ENCODE measurements at places on chromosomes 11 and 22. TPM values are rescaled to one million over a fixed set of nuclear protein-coding genes. Genes with fewer than 3 reads are reported as not detected.

The LRRC51 gene
- total RNA-seq, result 6.5 TPM

DNA sequence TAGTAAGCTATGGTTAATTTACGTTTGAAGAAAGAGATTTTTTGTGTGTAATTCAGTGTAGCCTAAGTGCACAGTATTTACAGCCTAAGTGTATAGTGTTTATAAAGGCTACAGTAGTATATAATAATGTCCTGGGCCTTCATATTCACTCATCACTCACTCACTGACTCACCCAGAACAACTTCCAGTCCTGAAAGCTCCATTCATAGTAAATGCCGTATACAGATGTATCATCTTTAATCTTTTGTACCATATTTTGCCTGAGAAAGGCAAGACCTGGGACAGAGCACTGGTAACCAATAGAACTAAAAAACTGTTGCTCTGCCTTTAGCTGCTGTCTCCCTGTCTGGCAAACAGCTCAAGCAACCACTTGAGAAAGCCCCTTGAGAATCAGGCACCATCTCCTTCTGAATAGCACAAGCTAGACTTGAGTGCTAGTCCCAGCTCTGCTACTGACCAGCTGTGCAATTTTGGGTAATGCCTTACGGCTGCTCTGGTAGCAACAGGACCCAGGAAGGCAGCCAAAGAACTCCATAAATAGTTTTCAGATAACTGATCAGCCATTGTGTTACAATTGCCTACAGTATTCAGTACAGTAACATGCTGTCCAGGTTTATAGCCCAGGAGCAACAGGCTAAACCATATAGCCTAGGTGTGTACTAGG, 131.3 kb downstream of the KCNC1 start:
- no peak for DNase-seq

The TTC36 gene
- total RNA-seq, result 2.4 TPM

DNA sequence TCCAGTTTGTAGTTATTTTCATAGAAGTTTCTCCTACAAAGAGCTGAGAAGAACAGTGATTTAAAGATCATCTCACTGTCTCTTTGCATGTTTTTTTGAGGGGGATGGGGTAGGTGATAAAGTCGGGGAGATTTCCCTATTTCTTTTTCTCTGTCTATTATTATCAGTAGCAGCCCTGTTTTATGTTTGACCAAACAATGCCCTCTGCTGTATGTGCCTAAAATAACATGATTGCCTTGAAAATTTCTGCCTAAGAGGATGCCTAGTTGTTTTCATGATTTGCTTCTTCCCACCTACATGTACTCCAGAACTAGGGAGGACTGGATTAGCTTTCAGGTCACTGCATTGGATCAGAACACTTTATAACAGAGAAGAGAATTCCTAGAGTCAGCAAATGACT, 1330.2 kb downstream of the LRRC4C start:
- peak; percentile 4 for DNase-seq

The MAJIN gene
- not detected for total RNA-seq

The KLHL35 gene
- total RNA-seq, result 28.5 TPM

DNA sequence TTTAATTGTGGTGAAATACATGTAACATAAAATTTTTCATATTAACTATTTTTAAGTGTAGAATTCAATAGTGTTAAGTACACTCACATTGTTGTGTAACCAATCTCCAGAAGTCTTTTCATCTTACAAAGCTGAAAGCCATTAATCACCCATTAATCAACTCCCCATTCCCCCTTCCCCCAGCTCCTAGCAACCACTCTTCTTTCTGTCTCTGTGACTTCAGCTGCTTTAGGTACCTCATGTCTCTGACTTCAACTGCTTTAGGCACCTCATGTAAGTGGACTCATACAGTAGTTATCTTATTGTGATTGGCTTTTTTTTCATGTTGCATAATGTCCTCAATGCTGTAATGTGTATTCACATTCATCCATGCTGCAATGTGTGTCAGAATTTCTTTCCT, 150.8 kb upstream of the NTM start:
- DNase-seq, result no peak

DNA sequence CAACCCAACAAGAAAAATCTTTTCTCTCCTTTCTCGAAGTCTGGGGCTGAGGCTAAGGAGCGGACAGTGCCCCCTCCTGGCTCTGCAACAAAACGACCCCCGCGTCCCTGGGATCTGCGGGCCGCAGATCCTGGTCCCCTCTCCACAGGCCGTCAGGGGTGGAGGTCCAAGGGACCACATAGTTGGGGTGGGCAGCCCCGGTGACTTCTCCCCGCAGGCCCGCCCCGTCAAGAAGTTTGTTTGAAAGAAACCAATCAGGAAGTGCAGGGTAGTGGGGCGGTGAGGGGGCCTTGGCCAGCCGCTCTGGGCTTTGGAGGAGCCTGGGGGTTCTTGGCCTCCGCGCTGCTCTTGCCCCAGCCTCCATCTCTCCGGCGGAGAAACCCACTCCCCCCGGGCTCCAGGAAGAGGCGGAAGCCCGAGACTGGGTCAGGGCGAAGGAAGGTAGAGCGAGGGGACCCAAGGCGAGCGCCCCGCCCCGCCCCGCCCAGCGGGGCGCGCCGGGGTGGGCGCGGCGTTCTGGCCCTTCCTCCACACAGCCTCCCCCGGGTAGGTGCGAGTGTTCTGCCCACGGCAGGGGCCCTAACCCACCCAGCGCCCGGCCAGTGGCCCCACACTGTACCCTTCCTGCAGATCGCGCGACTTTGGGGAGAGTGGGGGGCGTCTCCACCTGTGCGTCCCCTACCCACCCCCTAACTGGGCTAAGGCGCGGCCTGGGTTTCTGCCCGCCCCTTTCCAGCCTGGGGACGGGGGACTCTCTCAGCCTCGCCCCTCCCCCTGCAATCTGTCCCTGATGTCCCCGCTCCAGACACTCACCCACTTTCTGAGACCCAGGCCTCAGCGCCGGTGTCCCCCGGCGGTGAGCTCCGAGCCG, 1.3 kb downstream of the TP53I11 start:
- DNase-seq, result no peak

GRCh38 chr11:2084721-2085120, 54.5 kb downstream of the IGF2 start:
- no peak for DNase-seq

- DNase-seq, result no peak
Observed at GRCh38 chr22:42470366-42471082, 38.3 kb upstream of the NFAM1 start.

- DNase-seq, result no peak
Observed at GRCh38 chr11:86246293-86246675, 1.7 kb downstream of the EED start.

The KRTAP5-6 gene
- total RNA-seq, result not detected

- DNase-seq, result peak; percentile 46
Observed at GRCh38 chr22:37018815-37019308, 385 bp downstream of the TST start.

GRCh38 chr11:45665933-45666647, 668 bp upstream of the CHST1 start:
- DNase-seq, result peak; percentile 53

GRCh38 chr11:79094616-79095015, 346.2 kb downstream of the TENM4 start:
- DNase-seq, result no peak

- no peak for DNase-seq
Observed at GRCh38 chr11:41788177-41788576, 328.7 kb upstream of the LRRC4C start.

The LINC01488 gene
- not detected for total RNA-seq

- DNase-seq, result no peak
Observed at GRCh38 chr11:76167590-76167989, 38.7 kb downstream of the WNT11 start.

DNA sequence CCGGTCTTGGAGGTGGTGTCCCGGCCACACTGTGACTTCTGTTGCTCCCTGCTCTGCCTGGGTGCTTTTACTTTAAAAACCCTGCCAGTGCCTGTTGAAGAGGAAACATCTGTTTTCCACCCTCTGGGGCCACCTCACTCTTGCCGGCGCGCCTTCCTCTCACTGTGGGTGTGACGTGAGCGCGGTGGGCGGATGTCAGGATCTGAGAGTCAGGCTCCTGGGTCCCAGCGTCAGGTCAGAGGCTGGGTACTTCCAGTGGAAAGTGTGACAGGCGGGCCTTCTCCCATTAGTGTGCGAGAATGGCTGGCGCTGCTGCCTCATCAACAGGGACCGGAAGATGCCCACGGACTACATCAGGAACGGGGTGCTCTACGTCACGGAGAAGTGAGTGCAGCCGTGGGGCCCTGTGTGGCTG, 54.2 kb downstream of the GRAMD4 start:
- DNase-seq, result no peak

- DNase-seq, result no peak
Observed at GRCh38 chr22:20964090-20964798, 2.8 kb upstream of the AIFM3 start.

DNA sequence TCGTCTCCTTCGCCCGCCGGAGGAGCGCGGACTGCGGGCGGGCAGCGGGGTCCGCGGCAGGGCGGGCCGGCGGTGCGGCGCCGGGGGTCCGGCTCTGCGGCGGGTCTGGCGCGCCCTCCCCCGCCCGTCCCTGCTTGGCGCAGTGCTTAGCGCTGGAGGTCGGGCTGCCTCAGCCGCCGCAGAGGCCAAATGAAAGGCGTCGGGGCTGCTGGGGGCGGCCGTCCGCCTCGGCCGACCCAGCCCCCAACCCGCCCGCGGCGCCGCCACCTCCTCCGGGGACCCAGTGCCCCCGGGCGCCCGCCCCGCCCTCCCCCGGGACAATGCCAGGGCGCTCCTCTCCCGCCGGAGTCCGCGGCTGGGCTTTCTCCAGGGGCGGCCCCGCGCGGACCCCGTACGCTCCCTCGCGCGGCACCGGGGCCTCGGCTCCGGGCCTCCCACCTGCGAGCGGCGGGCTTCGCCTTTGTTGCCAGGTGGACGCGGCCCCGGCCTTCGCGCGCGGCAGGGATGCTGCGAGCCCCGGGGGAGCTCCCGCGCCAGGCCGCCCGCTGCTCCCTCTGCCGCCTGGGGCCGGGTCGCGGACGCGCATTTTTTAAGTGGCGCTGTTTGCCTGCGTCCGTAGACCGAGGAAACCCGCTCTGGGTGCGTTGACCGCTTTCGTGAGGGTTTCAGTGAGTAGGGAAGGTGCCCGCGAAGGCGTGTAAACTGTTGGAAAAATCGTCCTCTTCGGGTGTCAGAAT, 583 bp downstream of the APLP2 start:
- peak; percentile 67 for DNase-seq

- no peak for DNase-seq
Observed at GRCh38 chr11:37595845-37596244, 997.8 kb upstream of the RAG2 start.

DNA sequence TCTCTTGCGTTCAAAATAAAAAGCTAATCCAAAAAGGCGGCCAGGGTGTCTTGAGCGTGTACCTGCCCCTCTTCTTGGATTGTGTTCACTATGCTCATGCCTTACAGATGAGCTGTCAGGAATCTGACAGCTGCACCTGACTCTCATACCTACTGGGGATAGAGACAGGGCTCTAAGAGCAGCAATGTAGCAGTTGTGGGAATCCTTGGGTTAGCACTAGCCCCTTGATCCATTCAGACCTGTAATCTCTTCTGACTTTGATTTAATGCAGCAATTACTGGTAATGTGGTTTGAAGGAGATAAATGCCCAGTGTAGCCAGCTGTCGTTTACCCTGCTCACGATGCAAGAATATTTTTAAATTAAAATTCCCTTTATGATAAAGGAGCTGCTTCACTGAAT, 145.8 kb downstream of the APOL5 start:
- no peak for DNase-seq

DNA sequence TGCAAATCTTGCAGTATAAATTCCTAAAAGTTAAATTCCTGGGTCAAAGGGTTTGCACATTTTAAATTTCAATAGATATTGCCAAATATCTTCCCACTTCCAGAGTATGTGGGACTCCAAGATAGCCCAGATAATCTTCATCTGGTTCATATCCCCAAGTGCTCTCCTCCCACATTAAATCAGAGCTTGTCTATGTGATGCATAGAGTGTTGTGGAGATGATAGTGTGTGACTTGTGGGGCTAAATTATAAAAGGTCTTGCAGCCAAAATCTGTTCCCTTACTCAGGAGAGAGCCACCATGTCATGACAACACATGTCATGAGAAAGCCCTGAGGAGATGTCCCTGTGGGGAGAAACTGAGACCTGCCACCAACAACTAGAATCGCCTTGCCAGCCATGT, 39.9 kb upstream of the TEAD1 start:
- no peak for DNase-seq

- no peak for DNase-seq
Observed at GRCh38 chr11:12991426-12991825, 17.7 kb upstream of the RASSF10 start.

- no peak for DNase-seq
Observed at GRCh38 chr11:94117197-94117574, 11.5 kb upstream of the PANX1 start.

DNA sequence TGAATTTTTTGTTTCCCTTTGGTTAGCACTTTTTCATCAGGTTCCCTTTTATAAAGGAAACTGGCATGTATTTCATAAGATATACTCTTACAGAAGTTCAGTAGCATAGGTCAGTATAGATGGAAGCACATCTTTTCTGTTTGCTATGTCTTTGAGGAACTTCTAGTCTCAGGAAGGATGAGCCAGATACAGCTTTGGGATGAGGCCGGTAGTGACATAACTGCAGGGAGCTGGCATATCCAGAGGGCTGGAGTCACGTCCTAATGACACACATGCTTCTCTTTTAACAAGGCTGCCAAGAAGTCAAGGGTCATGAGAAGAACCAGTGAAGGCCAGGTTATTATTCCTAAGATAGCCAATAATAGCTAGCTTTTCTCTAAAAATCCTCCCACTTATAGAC, 33.3 kb upstream of the ADSL start:
- DNase-seq, result no peak

GRCh38 chr11:10580623-10581022, 12.2 kb upstream of the LYVE1 start:
- DNase-seq, result no peak

GRCh38 chr22:41659941-41660340, 28.7 kb downstream of the SNU13 start:
- no peak for DNase-seq

DNA sequence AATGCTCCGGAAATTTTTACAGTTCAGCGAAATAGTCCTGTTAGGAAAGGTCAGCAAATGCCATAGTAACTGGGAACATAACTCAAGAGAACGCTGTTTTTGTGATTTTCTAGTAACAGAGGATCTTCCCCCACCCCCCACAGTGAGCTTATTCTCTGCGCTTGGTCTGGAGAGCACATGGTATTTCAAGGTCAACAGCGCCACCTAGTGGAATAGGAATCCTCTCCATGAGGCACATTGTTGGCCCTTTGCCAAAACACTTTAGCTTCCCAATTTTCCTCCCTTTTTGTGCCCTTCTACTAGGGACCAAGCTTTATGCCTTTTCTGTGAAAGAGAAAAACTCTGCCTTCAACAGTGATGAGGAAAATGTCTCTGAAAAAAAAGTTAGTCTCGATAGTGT, 13.2 kb upstream of the OR4C12 start:
- DNase-seq, result no peak

The TRIM48 gene
- total RNA-seq, result not detected

The SLC22A9 gene
- not detected for total RNA-seq

DNA sequence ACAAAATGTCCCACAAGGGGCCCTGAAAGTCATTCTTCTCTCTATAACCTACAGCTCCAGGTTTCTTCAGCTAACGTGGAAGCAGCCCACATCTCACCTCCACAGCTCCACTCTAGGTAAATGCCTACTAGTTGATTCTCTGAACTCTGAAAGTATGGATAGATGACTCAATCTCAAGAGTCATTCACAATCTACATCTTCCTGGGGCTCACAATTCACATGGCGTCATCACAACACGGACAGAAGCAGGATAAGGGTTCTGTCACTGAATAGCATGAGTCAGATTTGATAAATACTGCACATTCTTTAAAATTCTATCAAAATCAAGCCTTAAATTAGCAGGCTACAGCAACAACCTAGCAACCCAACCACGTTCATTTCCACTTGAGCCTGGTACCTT, 96.3 kb downstream of the PLEKHA7 start:
- DNase-seq, result no peak

Data from frontal cortex (tissue), 4 donors.